ENCODE measurements at places on chromosomes 5 and 9.

DNA sequence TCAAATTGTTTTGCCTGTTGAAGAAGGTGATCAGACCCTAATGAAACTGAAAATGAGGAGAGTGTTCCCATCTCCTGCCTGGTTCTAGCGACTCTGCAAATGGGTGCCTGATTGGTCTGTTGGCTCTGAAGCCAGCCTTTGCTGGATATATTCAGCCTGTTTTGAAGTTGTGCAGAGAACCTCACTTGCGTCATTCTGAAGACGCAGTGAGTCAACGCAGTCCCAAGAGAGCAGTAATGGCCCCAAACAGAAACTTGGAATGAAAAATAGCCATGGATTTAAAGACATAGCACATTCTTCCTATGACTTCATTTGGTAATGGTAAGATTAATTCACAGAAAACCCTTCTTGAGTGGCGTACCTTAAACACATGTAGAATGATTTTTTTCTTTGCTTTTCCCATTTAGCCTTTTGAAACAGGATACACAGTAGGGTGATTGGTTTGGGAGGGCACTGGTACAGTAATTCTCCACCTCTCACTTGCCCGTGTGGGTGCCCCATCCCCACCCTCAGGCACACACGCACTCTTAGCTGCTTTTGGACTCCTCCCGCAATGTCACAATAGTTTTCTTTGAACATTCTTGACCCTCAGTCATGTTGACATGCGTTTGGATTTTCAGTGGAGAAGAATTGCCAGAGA is 54.1 kb upstream of the ABL1 start:
- peak; percentile 55 for DNase-seq

DNA sequence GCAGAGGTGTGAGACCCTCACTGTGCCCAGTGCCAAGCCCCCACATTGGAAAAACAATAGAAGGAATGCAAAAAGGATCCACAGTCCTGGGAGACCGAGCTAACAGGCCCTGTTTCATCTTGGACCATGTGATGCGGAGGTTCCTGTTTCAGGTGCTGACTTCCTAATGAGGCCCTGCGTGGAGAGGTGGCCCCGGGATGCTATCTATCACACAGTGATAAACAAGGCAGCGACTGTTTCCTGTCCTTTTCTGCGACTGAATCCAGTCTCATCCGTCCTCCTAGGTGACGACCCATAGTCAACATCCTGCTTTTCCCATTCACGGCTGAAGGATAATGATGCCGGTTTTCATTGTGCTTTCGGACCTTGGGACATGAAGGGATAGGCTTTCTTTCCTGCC is 56.4 kb upstream of the BOD1 start:
- no peak for DNase-seq

DNA sequence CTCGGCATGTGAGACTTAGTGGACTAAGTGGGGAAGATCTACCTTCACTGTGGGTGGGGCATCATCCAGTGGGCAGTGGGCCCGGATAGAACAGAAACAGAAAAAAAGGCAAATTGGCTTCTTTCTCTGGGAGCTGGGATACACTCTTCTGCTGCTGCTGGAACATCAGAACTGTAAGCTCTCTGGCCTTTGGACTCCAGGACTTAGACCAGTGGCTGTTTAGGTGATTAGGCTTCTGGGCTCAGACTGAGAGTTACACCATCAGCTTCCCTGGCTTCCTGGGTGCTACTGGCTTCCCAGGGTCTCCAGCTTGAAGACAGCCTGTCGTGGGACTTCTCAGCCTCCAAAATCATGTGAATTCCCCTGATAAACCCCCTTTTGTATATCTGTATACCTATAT is 122.7 kb upstream of the SLC28A3 start:
- DNase-seq = no peak

GRCh38 chr5:78597974-78598371 is 50.6 kb downstream of the LHFPL2 start:
- no peak for DNase-seq

- no peak for DNase-seq
Measured at GRCh38 chr9:123645126-123645525, 284.8 kb downstream of the DENND1A start.
